CD4-positive, alpha-beta memory T cell (primary cell): ENCODE measurements at places on chromosomes 3 and 15. TPM values are rescaled to one million over a fixed set of nuclear protein-coding genes. Genes with fewer than 3 reads are reported as not detected.
A peak's percentile ranks its signal among the peaks of the same experiment; 100 is the strongest.

GRCh38 chr3:99927671-99928457, 110.2 kb downstream of the CMSS1 start:
- no peak overlapping the region for H3K27ac ChIP-seq
- no peaks in the 10 kb centered on the region for H3K4me1 ChIP-seq
- no peaks in the 10 kb centered on the region for H3K27me3 ChIP-seq
- no peaks in the 10 kb centered on the region for H3K36me3 ChIP-seq
- H3K4me3 ChIP-seq, result no peak overlapping the region

Gene CLEC3B
- 1.5 TPM for total RNA-seq

Gene ALAS1
- 30.0 TPM for total RNA-seq

Gene LDHAL6B
- not detected for total RNA-seq

GRCh38 chr3:48208076-48208475, 15.2 kb upstream of the CAMP start:
- H3K4me3 ChIP-seq, result no peak overlapping the region
- H3K4me1 ChIP-seq, result no peaks in the 10 kb centered on the region
- H3K27me3 ChIP-seq, result no peaks in the 10 kb centered on the region
- no peaks in the 10 kb centered on the region for H3K36me3 ChIP-seq
- DNase-seq, result no peak

GRCh38 chr3:60188803-60189202, 1062.4 kb downstream of the FHIT start:
- H3K27ac ChIP-seq, result no peak overlapping the region
- no peaks in the 10 kb centered on the region for H3K27me3 ChIP-seq
- no peak overlapping the region for H3K4me3 ChIP-seq
- H3K36me3 ChIP-seq, result no peaks in the 10 kb centered on the region

DNA sequence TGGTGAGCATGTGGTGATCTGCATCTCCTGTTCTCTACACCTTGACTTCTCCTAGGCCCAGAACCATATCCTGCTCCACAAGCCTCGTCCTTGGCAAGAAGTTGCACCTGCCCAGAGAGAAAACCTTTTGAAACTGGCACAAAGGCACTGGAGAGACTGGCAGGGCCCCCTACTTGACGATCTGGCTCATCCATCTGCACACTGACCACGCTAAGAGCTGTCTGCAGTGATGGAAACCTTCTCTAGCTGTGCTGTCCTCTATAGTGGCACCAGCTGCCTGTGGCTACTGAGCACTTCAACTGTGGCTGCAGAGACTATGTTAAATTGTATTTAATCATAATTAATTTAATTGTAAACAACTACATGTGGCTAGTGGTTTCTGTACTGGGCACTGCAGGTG, 26.2 kb upstream of the SRP14 start:
- H3K27me3 ChIP-seq, result no peaks in the 10 kb centered on the region
- no peak overlapping the region for H3K4me3 ChIP-seq
- no peaks in the 10 kb centered on the region for H3K4me1 ChIP-seq
- no peaks in the 10 kb centered on the region for H3K36me3 ChIP-seq

GRCh38 chr15:38868326-38869114, 303.9 kb upstream of the RASGRP1 start:
- H3K27me3 ChIP-seq, result no peaks in the 10 kb centered on the region
- H3K4me1 ChIP-seq, result no peaks in the 10 kb centered on the region
- DNase-seq, result no peak

DNA sequence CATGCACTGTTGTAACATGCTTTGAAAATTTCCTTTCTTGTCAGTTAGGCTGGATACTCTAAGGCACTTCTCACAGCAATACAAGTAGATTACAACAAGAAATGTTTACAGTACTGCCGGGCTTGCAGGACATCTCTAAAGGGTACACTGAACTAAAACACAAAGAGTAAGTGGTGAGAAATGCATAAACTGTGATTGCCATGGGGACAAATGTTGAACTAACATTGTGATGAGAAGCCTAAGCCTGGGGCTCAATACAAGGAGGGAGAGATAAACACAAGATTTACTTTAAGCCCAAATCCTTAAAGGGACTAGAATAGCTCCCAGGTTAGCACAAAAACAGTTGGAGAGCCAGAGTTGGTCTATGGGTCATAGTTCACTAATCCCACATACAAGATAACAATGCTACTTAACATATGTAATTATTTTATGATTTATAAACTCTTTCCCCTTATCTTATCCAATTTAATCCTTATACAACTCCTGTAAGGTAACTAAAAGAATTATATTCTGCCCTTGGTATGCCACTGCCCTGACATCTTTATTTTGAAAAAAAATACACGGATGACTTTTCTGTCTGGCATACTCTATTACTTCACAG, 126.9 kb downstream of the THRB start:
- no peaks in the 10 kb centered on the region for H3K36me3 ChIP-seq
- DNase-seq, result no peak
- no peaks in the 10 kb centered on the region for H3K27me3 ChIP-seq
- H3K4me1 ChIP-seq, result no peaks in the 10 kb centered on the region

Gene MUC4
- not detected for total RNA-seq

DNA sequence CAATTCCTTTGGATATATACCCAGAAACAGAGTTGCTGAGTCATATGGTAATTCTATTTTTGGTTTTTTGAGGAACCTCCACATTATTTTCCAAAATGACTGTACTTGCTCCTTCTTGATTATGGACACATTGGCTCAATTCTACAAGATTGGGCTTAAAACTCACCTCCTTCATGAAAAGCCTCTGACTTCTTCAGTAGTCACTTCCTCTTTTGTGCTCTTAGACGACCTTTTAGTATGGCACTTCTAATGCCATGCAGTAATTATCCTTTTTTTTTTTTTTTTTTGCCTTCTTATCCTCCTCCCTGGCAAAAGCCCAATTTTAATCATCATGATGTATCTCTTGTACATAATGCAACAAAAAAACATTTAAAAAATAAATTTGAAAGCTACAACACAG, 33.0 kb upstream of the ABHD17C start:
- no peaks in the 10 kb centered on the region for H3K27me3 ChIP-seq
- no peaks in the 10 kb centered on the region for H3K36me3 ChIP-seq
- H3K4me3 ChIP-seq, result no peak overlapping the region
- DNase-seq, result no peak

DNA sequence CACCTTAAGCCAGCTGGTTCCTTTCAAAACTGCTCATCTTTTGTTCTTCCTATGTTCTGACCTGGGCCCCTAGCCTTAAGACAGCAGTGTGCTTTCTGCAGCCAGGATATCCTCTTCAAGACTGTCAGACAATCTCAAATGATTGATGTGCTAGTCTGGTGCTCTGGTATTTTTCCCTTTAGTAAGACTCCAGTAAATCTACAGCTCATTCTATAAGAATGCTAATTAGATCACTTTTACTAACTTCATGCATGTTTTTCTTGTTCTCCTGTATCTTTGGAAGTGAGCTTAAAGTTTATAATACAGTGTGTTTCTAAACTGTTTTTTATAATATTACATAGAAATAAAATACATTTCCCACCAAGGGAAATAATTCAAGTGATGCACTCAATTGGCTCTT, 220.9 kb upstream of the NANOGP8 start:
- H3K36me3 ChIP-seq, result no peaks in the 10 kb centered on the region
- DNase-seq, result no peak
- no peak overlapping the region for H3K27ac ChIP-seq
- H3K27me3 ChIP-seq, result no peaks in the 10 kb centered on the region
- H3K4me1 ChIP-seq, result no peaks in the 10 kb centered on the region
- H3K4me3 ChIP-seq, result no peak overlapping the region

GRCh38 chr3:13068269-13069010, 4.8 kb downstream of the IQSEC1 start:
- H3K4me1 ChIP-seq, result peaks cover 43% of the 10 kb centered on the region
- H3K36me3 ChIP-seq, result no peaks in the 10 kb centered on the region
- H3K27ac ChIP-seq, result no peak overlapping the region
- H3K4me3 ChIP-seq, result no peak overlapping the region
- DNase-seq, result no peak

- H3K4me1 ChIP-seq, result peaks cover 6% of the 10 kb centered on the region
- no peak overlapping the region for H3K27ac ChIP-seq
- H3K27me3 ChIP-seq, result no peaks in the 10 kb centered on the region
- no peaks in the 10 kb centered on the region for H3K36me3 ChIP-seq
Observed at GRCh38 chr3:125073390-125073905, 17.7 kb upstream of the HEG1 start.

Gene TLR9
- total RNA-seq, result 2.3 TPM

DNA sequence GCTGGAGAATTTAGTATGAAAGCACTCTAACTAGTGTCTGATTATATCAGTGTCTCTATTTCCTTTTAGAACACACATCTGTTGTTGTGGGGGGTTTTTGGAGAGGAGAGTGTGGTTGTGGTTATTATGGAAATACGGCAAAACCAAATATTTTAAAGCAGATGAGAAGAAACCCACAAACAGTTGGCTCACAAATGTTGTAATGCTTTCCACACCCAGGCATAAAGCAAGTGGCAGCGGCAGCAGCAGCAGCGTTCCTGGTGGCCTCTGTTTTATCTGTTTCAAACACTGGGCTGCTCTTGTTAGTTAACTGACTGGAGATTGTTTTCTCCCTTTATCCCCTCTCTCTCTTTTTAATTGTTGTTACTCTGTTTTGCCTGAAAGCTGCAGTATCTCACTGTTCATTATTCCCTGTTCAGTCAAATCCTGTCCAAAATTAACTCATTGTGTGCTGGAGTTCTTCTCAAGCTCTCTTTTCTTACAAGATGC, 1045.5 kb upstream of the NR2F2 start:
- peaks cover 4% of the 10 kb centered on the region for H3K4me1 ChIP-seq
- H3K27ac ChIP-seq, result no peak overlapping the region
- H3K36me3 ChIP-seq, result no peaks in the 10 kb centered on the region
- H3K4me3 ChIP-seq, result no peak overlapping the region
- DNase-seq, result peak; percentile 3

Gene MOBP
- not detected for total RNA-seq

- H3K36me3 ChIP-seq, result peaks cover 3% of the 10 kb centered on the region
- no peak for DNase-seq
- H3K27ac ChIP-seq, result no peak overlapping the region
- peaks cover 37% of the 10 kb centered on the region for H3K4me1 ChIP-seq
Observed at GRCh38 chr15:65773386-65774111, 18.5 kb downstream of the DENND4A start.

GRCh38 chr15:89679212-89679611, at the start of gene PLIN1:
PLIN1 (minus strand) TSS chr15:89679367; CDS start chr15:89677489, 1,878 bp downstream.
- no peaks in the 10 kb centered on the region for H3K4me1 ChIP-seq
- DNase-seq, result no peak
- H3K27ac ChIP-seq, result no peak within 1 kb of the TSS
- no peaks in the 10 kb centered on the region for H3K27me3 ChIP-seq
- no peak within 1 kb of the TSS for H3K4me3 ChIP-seq

DNA sequence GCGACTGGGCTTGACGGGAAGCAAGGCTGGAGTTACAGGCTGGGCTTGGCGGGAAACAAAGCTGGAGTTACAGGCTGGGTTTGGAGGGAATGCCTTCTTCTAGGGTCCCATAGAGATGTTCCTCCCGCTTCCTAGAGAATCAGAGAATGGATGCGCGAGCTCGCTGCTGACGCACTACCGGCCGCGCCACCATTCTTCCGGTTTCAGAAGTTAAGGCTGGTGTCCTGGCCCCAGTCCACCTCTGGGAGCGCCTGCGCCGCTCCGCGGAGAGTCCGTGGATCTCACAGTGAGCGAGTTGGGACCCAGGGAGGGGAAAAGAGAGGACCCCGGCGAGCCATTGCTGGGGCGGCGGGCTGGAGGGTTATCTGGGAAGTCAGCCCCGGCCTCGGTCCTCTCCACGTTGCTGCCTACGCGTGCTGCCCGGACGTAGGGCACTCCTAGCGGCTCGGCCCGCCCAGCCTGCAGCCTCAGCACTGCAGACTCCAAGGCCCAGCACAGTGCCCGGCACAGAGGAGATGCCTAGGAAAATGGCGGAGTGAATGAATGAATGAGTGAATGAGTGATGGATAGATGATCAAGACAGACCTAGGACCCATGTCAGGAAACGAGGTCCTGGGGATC, at the start of gene ZNF502:
TSS of gene ZNF502 (plus strand) at position 206 of the 621 bp plus-strand sequence. CDS start 7,602 bp downstream, outside the sequence.
- H3K4me3 ChIP-seq, result peak within 1 kb of the TSS; percentile 74
- no peak within 1 kb of the TSS for H3K27ac ChIP-seq
- no peaks in the 10 kb centered on the region for H3K36me3 ChIP-seq
- H3K27me3 ChIP-seq, result no peaks in the 10 kb centered on the region
- peak; percentile 39 for DNase-seq

Gene ATP13A5
- total RNA-seq, result not detected

- H3K36me3 ChIP-seq, result no peaks in the 10 kb centered on the region
- no peaks in the 10 kb centered on the region for H3K4me1 ChIP-seq
- no peak for DNase-seq
- H3K27me3 ChIP-seq, result no peaks in the 10 kb centered on the region
- H3K27ac ChIP-seq, result no peak overlapping the region
Observed at GRCh38 chr3:11479221-11479620, 164.5 kb downstream of the VGLL4 start.

DNA sequence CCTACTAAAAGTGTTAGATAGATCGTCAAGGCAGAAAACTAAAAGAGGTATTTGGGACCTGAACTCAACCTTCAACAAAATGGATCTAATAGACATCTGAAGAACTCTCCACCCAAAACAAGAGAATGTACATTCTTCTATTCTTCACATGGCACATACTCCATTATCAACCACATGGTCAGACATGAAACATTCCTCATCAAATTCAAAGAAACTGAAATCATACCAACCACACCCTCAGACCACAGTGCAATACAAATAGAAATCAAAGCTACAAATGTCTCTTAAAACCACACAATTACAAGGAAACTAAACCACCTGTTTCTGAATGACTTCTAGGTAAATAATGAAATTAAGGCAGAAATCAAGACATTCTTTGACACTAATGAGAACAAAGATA, 984.1 kb upstream of the GBE1 start:
- no peaks in the 10 kb centered on the region for H3K27me3 ChIP-seq
- H3K27ac ChIP-seq, result no peak overlapping the region
- DNase-seq, result no peak
- H3K4me3 ChIP-seq, result no peak overlapping the region
- H3K4me1 ChIP-seq, result no peaks in the 10 kb centered on the region
- no peaks in the 10 kb centered on the region for H3K36me3 ChIP-seq

GRCh38 chr3:41394896-41395295, 195.6 kb downstream of the CTNNB1 start:
- H3K27ac ChIP-seq, result no peak overlapping the region
- H3K27me3 ChIP-seq, result no peaks in the 10 kb centered on the region
- DNase-seq, result no peak
- H3K4me3 ChIP-seq, result no peak overlapping the region
- no peaks in the 10 kb centered on the region for H3K4me1 ChIP-seq
- no peaks in the 10 kb centered on the region for H3K36me3 ChIP-seq

GRCh38 chr15:63348392-63348791, 33.3 kb downstream of the CA12 start:
- no peaks in the 10 kb centered on the region for H3K4me1 ChIP-seq
